ENCODE measurements at places on chromosomes 3 and 15. TPM values are rescaled to one million over a fixed set of nuclear protein-coding genes. Genes with fewer than 3 reads are reported as not detected.

DNA sequence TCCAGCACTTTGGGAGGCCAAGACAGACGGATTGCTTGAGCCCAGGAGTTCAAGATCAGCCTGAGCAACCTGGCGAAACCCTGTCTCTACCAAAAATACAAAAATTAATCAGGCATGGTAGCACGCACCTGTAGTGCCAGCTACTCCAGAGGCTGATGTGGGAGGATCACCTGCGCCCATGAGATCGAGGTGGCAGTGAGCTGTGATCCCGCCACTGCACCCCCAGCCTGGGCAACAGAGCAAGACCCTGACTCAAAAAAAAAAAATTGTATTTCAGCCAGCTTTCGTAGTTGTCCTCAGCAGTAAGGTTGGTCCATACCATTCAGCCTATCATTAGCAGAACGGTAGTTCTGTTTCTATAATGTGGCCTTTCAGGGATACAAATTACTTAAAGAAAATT lies 66.6 kb upstream of the FURIN start:
- no peaks in the 10 kb centered on the region for H3K27me3 ChIP-seq
- no peak for DNase-seq
- H3K4me3 ChIP-seq, result no peak overlapping the region
- no peaks in the 10 kb centered on the region for H3K4me1 ChIP-seq
- peaks cover 12% of the 10 kb centered on the region for H3K36me3 ChIP-seq
- H3K27ac ChIP-seq, result no peak overlapping the region

GRCh38 chr15:73741321-73741836 lies 11.8 kb downstream of the INSYN1 start:
- peaks cover 12% of the 10 kb centered on the region for H3K4me1 ChIP-seq
- no peak overlapping the region for H3K4me3 ChIP-seq
- no peaks in the 10 kb centered on the region for H3K27me3 ChIP-seq
- no peak overlapping the region for H3K27ac ChIP-seq

DNA sequence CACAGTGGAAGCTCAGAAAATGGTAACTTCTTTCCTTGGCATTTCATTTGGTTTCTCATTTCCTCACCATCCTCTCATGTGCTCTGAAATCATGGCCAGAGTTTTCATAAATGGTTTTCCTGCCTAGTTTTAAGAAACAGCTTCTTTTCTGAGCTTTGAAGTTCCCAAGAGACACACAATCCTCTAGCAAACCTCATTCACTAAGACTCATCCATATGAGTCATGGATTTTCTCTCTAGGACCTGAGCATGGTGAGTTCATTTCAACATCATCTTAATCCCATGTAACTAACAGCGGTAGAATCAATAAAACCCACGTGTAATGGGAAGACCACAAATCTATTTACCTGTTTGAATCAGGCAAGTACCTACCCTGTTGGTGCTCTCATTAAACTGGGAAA lies 274.5 kb upstream of the LRTM1 start:
- no peak for DNase-seq
- H3K4me1 ChIP-seq, result no peaks in the 10 kb centered on the region
- H3K4me3 ChIP-seq, result no peak overlapping the region
- H3K27ac ChIP-seq, result no peak overlapping the region
- H3K36me3 ChIP-seq, result no peaks in the 10 kb centered on the region

The LRRC31 gene
- total RNA-seq, result not detected

DNA sequence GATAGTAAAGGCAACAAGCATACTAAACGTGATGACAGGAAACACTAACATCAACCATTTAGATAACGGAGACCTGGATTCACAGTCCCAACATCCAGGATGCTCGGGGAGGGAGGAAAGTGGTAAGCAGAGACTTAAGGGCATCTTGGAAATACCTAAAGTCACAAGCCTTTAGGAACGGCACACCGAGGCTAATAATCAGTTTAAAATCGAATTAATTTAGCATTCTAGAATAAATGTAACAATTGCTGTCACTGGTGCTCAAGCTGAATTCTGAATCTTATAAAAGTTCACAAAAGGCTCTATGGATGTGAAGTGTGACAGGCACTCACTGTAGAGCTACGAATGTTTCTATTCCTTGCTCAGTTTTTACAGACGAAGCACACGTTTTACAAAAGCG lies 1.3 kb downstream of the CD47 start:
- H3K27ac ChIP-seq, result no peak overlapping the region
- peaks cover 40% of the 10 kb centered on the region for H3K27me3 ChIP-seq
- DNase-seq, result no peak
- H3K4me1 ChIP-seq, result peaks cover 12% of the 10 kb centered on the region
- H3K4me3 ChIP-seq, result peak overlapping the region; percentile 88
- no peaks in the 10 kb centered on the region for H3K36me3 ChIP-seq

DNA sequence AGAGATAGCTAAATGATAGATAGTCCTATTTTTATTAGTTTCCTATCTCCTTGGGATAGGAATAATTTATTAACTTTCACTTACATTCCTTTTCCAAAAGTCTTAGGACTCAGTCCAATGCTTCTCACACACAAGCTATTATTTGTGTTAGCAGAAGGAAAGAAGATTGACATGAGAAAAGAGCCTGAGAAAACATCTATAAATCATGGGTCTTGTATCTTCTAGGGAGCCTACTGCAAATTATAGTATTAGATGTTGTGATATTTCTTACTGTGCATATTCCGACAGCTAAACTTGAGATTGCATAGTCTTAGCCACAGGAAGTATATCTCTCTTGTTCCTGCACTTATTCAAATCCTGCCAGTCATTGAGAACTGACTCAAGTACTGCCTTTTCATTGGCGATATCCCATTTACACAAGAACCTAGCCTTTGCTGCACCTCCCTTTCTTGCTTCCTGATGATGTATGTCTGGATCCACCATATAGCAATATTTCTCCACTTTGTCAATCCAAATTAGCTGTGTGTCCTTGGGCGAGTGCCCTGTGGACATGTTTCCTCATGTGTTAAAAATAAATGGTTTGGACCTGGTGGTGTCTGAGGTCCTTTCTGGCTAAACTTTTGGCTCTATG lies 245.1 kb upstream of the LMCD1 start:
- no peaks in the 10 kb centered on the region for H3K27me3 ChIP-seq
- no peak overlapping the region for H3K27ac ChIP-seq
- no peaks in the 10 kb centered on the region for H3K36me3 ChIP-seq
- peaks cover 8% of the 10 kb centered on the region for H3K4me1 ChIP-seq
- no peak overlapping the region for H3K4me3 ChIP-seq

GRCh38 chr15:84749111-84749991 lies 959 bp downstream of the ZNF592 start:
- H3K27me3 ChIP-seq, result no peaks in the 10 kb centered on the region
- DNase-seq, result peak; percentile 53
- no peaks in the 10 kb centered on the region for H3K36me3 ChIP-seq
- H3K27ac ChIP-seq, result peak overlapping the region; percentile 10
- H3K4me3 ChIP-seq, result peak overlapping the region; percentile 74

The TMCO5A gene
- not detected for total RNA-seq

GRCh38 chr3:115099986-115100571 lies 47.0 kb downstream of the ZBTB20 start:
- peaks cover 5% of the 10 kb centered on the region for H3K36me3 ChIP-seq
- H3K4me3 ChIP-seq, result no peak overlapping the region
- DNase-seq, result peak; percentile 1

DNA sequence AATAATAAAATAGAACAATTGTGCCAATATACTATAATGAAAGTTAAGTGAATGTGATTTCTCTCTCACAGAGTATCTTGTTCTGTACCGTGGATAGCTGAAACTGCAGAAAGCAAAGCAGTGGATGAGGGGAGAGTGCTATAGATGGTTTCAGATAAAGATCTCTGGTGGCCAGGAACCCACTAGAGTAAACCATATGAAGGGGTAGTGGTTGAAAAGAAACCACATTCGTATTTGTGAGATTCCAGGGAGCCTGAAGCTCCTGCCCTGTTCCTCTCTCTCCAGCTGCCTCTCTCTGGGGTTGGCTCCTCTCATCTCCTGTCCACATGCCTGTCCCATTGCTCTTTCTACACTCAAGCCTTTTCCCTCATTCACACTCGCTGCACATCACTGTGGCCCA lies 8.9 kb downstream of the ABHD17C start:
- no peak overlapping the region for H3K27ac ChIP-seq
- no peak overlapping the region for H3K4me3 ChIP-seq
- no peak for DNase-seq
- H3K4me1 ChIP-seq, result peaks cover 12% of the 10 kb centered on the region
- H3K27me3 ChIP-seq, result no peaks in the 10 kb centered on the region

GRCh38 chr15:43376017-43376705 lies 5.3 kb downstream of the TUBGCP4 start:
- no peak overlapping the region for H3K4me3 ChIP-seq
- peaks cover 6% of the 10 kb centered on the region for H3K4me1 ChIP-seq
- H3K27ac ChIP-seq, result no peak overlapping the region
- peak; percentile 69 for DNase-seq

The SENP7 gene
- 31.4 TPM for total RNA-seq

DNA sequence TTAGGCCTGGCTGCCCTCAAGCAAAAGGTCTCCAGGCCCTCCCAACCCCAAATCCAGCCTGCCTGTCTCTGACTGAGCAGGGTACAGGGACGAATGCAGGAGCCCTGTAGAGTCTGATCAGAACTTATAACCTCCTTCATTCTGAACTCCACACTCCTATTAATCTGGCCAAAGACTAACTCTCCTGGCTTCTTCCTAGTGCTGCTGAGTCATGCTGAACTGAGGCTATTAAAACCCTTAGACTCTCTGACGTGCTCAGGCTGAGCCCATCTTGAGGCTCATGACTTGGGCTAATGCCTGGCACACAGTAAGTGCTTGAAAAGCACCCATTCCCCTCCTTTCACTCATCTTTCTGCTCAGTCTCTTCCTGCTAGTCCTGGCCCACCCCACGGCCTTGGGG lies 81.9 kb downstream of the NUP210 start:
- no peak for DNase-seq
- H3K27me3 ChIP-seq, result no peaks in the 10 kb centered on the region
- no peaks in the 10 kb centered on the region for H3K36me3 ChIP-seq
- H3K27ac ChIP-seq, result no peak overlapping the region

The HDAC11 gene
- total RNA-seq, result 12.6 TPM

DNA sequence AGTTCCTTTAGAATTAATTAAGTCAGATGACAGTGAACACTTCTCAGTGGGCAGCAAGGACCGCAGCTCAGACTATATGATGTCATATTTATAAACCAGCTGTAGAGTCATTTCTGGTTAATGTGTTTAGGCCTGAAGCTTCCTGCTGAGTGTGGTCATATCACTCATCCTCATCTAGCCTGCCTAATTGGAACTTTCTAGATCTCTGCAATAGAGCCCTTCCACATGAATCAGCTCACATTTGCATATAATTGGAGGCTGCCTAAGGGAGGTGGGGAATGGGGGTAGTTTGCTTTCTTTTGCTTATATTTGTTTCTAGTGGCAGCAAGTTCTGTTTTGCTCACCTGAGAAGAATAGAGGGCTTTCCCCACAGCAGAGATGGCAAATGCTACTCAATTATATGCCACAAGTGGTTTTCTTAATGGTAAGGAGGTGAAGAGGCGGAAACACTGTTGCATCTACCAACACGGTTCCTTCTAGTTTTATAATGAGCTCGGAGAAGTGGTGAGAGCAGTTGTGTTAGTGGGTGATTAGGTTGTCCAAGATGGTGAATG lies 148.1 kb downstream of the KLHL25 start:
- H3K27ac ChIP-seq, result no peak overlapping the region
- H3K36me3 ChIP-seq, result no peaks in the 10 kb centered on the region
- DNase-seq, result no peak
- no peaks in the 10 kb centered on the region for H3K4me1 ChIP-seq

DNA sequence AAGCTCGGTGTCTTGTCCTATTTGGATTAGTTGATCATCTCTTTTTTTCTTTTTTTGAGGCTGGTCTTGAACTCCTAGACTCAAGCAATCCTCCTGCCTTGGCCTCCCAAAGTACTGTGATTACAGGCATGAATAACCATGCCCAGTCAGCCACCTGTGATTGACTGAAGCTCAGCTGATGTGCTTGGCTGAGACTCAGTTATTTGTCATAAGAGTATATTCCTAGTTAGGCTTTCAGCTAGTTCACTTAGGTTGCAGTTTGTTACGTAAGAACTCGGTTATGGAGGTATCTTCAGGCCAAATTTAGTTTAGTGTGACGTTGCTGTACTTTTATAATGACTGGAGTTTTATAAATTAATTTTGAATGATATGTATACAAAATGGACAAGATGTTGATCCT lies 365.0 kb downstream of the SV2B start:
- peaks cover 8% of the 10 kb centered on the region for H3K4me1 ChIP-seq
- no peak for DNase-seq
- H3K36me3 ChIP-seq, result no peaks in the 10 kb centered on the region
- no peak overlapping the region for H3K27ac ChIP-seq
- no peaks in the 10 kb centered on the region for H3K27me3 ChIP-seq
- no peak overlapping the region for H3K4me3 ChIP-seq

DNA sequence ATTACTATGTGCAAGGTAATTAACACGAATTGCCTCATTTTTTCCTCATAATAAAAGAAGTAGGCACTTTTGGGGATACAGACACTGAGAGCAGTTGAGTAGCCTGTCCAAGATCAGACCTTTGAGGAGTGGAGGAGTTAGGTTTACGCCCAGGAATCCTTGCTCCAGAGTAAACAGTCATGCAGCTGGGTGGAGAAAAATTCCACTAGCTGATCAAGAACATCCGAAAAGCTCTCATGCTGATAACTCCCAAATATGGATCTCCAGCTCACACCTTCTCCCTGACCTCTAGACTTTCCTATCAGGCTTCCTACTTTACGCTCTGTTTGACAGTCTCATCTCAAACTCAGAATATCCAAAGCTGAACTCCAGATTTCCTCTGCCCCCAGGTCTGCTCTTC lies 53.3 kb downstream of the ST6GAL1 start:
- no peaks in the 10 kb centered on the region for H3K36me3 ChIP-seq
- no peak overlapping the region for H3K4me3 ChIP-seq
- no peaks in the 10 kb centered on the region for H3K27me3 ChIP-seq

- H3K4me3 ChIP-seq, result no peak overlapping the region
- no peaks in the 10 kb centered on the region for H3K27me3 ChIP-seq
- no peak overlapping the region for H3K27ac ChIP-seq
- no peaks in the 10 kb centered on the region for H3K36me3 ChIP-seq
- no peak for DNase-seq
These were observed 98.3 kb downstream of the MEX3B start for GRCh38 chr15:81947548-81947947.

- peaks cover 74% of the 10 kb centered on the region for H3K27me3 ChIP-seq
- H3K4me3 ChIP-seq, result peak overlapping the region; percentile 69
- DNase-seq, result peak; percentile 21
- no peaks in the 10 kb centered on the region for H3K4me1 ChIP-seq
- no peaks in the 10 kb centered on the region for H3K36me3 ChIP-seq
- no peak overlapping the region for H3K27ac ChIP-seq
These were observed 536 bp downstream of the ATP10A start for GRCh38 chr15:25862472-25863110.

The IQCF5 gene
- not detected for total RNA-seq

DNA sequence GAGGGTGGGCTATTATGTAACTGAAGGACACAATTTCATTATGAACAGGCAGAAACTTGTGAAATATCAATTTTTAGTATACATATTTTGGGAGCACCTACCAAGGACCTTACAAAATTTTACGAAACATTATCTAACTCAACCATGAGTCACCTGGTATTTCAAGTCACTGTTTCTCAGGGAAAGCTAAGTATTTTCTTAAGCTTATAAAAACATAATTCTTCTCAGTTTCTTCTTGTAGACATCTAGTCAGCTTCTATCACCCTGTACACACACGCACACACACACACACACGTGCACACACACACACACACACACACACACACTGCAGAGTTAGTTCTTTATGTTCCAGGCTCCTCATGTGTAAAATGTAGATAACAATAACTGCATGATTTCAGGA lies 658.3 kb downstream of the TUSC7 start:
- no peak overlapping the region for H3K27ac ChIP-seq
- no peak for DNase-seq
- H3K4me3 ChIP-seq, result no peak overlapping the region
- no peaks in the 10 kb centered on the region for H3K27me3 ChIP-seq
- H3K36me3 ChIP-seq, result no peaks in the 10 kb centered on the region
